ENCODE measurements at places on chromosomes 12 and 14.
A peak's percentile ranks its signal among the peaks of the same experiment; 100 is the strongest.

DNA sequence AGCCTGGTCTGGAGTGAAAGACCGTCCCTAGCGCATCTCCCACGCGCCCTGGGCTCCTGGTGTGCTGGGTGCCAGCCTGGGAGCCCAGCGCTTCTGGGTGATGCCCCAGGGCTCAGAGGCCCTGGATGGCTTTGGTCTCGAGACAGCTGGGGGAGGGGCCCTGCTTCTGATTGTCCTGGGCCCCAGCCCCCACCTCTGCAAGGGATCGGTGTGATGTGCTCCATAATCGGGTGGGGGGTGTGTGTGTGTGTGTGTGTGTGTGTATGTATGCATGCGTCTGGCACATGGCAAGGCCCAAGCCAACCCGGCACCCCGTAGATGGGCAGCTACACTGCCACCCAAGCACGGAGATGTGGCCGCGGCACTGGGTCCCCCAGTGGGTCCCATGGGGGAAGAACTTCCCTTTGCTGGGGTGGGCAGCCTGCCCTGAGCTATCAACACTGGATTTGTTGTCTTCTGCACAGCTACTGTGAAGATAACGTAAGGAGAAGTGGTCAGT lies 3.1 kb downstream of the ZBTB42 start:
- DNase-seq = no peak

- no peak for DNase-seq
Observed at GRCh38 chr14:22333422-22334274, 255.4 kb downstream of the DAD1 start.

DNA sequence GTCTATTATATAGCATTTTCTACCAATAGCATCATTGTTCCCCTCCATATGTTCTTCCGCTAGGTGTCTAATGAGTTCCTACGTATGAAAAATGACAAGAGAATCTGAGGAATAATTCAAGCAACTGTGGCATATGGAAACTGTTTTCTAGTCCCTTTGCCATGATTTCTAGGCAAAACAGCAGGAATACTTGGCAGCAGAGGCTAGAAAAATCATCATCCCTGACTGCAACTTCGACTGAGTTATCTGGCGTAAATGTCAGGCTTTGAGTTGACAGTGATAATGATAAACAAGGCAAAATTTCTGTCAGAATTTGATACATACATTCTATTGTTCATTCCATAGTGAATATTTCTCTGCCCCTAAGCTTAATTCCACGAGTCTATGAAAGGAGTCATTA lies 572.8 kb upstream of the USP15 start:
- DNase-seq = no peak

DNA sequence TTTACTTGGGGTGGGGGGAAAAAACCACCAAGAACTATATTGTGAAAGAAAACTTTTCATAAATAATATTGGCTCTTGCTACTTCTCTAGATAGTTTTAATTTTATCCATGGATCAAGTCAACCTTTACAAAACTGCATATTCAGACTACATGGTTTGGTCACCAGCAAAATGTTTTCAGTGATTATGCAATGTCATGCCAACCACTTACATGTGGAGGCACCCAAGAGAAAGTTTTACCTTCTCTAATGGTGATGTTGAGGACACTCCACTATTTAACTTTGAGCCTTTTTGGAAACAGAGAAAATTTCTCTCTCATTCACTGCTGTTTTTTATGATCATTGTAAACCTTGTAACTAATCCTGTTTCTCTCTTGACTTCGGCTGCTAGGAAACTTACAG lies 21.6 kb downstream of the PLCZ1 start:
- no peak for DNase-seq

DNA sequence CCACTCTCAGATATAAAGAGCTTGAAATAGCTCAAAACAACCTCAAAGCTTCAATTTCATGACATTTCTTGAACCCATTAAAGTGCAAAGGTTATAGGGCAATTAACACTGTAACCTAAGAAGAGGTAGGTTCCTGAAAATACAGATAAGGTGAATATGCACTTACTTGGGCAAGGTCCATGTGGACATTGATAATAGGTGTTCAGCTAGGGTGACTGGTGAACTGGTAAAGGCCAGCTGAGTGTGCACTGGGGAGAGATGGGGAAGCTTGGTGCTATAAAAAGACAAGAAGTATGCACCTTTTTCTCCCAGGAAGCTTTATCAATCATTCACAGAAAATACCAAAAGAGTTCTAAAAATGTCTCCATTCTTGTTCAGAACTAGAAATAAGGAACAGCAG lies 418.6 kb downstream of the SLC16A7 start:
- DNase-seq = no peak

- DNase-seq = no peak
Observed at GRCh38 chr12:122130150-122130549, 43.9 kb downstream of the IL31 start.

DNA sequence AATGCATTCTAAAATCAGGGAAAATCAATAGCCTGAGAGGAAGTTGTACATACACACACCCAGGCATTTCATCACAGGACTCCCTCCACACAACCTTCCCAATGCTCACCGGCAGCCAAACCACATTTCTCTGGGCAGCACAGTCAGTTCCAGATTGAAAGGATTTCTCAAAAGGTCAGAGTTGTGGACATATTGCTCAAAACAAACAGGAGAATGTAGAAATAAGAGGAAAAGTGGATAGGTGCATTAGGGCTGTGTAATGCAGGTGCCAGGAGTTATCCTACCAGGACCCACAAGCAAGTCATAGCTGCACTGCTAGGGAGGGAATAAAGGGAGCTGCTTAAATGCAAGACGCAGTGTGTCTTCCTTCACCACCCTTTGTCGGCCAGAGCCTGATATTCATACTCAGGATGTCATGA lies 62.9 kb downstream of the GCH1 start:
- no peak for DNase-seq

GRCh38 chr12:47188576-47189441 lies 109.0 kb upstream of the AMIGO2 start:
- DNase-seq = no peak

DNA sequence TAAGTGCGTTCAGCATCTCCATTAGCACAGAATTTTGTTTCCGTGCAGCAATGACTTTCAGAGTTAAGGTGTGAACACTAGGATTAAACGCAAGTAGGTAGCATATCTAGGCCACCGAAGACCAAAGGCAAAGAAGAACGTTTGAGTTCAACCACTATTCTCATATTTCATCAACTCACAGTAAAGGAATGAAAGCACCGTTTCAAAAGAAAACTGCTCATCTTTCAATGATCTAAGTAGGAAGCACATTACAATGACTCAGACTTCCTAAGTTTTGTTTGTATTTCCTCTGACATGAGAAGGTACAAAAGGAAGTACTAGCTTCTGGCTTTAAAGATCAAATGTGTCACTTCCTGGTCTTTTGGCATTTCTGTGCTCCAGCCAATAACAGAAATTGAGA lies 57.6 kb downstream of the ACADS start:
- DNase-seq = no peak

DNA sequence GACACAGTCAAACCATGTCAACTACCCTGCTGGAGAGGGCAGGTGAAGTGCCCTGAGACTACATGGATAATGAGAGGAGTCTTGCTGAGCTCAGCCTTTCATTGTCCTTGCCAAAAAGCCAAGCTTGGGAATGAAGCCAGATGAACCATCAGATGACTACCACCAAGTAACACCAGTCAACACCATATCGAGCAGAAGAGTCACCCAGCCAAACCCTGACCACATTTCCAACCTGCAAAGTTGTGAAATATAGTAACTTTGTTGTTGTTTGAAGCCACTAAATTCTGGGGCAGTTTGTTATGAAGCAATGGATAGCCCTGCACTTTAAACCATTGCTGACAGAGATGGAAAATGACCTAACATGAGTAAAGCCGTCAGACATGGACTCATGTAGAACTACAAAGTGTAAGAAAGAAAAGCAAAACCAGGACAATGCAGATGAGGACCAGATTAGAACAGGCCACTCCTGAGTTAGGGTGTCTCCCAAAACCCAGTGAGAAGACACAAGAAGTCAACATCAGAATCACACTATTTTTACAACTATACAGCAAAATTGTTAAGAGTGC lies 12.5 kb upstream of the CRADD start:
- DNase-seq = no peak

DNA sequence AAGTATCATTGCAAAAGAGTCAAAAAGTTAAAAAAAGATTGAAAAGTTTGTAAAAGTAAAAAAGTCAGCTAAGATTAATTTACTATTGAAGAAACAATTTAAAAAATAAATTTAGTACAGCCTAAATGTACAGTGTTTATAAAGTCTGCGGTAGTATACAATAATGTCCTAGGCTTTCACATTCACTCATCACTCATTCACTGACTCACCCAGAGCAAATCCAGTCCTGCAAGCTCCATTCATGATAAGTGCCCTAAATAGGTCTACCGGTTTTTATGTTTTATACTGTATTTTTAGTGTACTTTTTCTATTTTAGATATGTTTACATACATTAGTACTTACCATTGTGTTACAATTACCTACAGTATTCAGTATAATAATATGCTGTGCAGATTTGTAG lies 43.9 kb upstream of the ABCC9 start:
- DNase-seq = no peak

DNA sequence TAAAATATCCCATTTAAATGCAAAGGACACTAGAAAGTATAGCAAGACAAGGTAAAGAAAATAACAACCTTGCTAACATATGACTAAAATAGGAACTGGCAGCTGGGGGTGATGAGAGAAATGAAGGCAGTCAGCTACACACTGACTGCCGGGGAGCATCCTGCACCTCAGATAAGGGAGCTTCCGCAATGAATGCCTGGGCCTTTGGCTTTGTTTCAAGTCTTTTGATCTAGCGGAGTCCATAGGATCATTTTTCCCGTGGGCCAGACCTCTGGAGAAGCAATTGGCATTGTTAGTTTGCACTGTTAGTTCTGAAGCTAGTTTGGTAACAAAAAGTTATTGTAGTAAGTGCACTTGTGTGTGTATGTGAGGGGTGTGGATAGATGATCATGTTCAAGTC lies 639.9 kb downstream of the DIO2 start:
- DNase-seq = no peak

GRCh38 chr12:68189821-68190242 lies 30.3 kb upstream of the IFNG start:
- peak; percentile 33 for DNase-seq

- DNase-seq = no peak
Observed at GRCh38 chr14:82419933-82420332, 886.3 kb upstream of the SEL1L start.

DNA sequence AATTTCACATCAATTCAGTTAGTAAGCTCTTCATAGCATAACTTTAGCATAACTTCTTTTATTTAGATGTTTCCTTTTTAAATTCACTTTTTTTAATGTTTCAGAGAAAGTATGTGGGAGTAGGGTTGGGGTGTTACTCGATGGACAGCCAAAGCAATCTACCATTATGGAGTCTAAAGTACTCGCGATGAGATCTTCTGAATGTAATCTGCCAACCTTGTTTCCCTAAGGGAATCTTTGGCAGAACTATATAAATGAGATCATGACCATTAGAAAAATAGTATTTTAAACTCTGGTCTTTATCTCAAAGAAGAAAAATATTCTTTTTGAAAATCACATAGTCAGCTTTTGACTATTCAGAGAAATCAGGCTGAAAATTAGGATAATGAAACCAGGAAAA lies 103.9 kb downstream of the BBS10 start:
- DNase-seq = no peak

GRCh38 chr14:104189629-104190335 lies 51.4 kb downstream of the KIF26A start:
- no peak for DNase-seq
